RPMI7951 (cell line): ENCODE measurements at places on chromosomes 4 and X. TPM values are rescaled to one million over a fixed set of nuclear protein-coding genes. Genes with fewer than 3 reads are reported as not detected.

Gene ADRA2C
- 0.24 and 0.49 TPM in 2 replicates for total RNA-seq

Gene QDPR
- total RNA-seq: 4.9 and 6.1 TPM in 2 replicates

Gene MSL3
- 31.3 and 41.0 TPM in 2 replicates for total RNA-seq

Gene CT45A3
- total RNA-seq: 0.36 TPM in 1 of 2 replicates, not detected in the other

Gene GABRQ
- total RNA-seq: 2.3 and 2.7 TPM in 2 replicates

Gene SSX4
- total RNA-seq: 0.36 TPM in 1 of 2 replicates, not detected in the other

Gene GPR173
- total RNA-seq: 1.4 and 2.4 TPM in 2 replicates

Gene SYP
- 0.36 and 0.59 TPM in 2 replicates for total RNA-seq
